ENCODE measurements at places on chromosomes 4 and X. TPM values are rescaled to one million over a fixed set of nuclear protein-coding genes. Genes with fewer than 3 reads are reported as not detected.

The IL9R gene
- total RNA-seq, result 87.0 TPM

The BCLAF3 gene
- total RNA-seq, result 5.5 TPM

The GLRA2 gene
- total RNA-seq, result not detected

The STPG2 gene
- not detected for total RNA-seq

The TLR3 gene
- 1.5 TPM for total RNA-seq

The RAI2 gene
- not detected for total RNA-seq

DNA sequence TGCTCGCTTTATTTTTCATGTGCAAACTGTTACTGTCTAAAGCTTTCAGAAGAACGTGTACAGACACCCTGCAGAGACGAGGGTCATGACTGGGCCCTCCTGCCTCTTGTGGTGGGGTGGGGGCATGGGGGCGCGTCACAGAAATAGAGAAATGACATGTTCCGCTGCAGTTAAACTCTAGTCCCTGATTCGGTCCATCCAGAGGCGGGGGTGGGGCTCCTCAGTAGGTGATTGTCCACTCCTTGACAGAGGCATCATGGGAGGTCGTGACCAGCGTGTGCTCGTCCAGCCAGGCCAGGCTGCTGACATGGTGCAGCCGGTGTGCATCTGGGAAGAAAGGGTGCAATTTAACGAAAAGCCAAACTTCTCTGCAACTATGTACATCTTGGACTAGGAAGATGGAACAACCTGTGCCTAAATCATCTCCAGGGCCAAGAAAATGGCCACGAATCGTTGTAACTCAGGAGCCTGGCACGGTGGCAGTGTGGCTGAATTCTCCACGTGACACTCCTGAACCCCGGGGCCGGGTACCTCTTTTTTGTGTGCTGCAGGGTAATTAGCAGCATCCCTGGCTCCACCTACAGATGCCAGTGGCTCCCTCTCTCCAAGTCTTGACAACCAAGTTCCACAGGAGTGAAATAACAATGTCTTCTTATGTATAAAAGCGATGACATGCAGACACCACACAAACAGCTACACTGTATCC lies 41.3 kb downstream of the WDR1 start:
- DNase-seq, result no peak
- H3K4me1 ChIP-seq, result peaks cover 6% of the 10 kb centered on the region
- H3K27ac ChIP-seq, result no peak overlapping the region

DNA sequence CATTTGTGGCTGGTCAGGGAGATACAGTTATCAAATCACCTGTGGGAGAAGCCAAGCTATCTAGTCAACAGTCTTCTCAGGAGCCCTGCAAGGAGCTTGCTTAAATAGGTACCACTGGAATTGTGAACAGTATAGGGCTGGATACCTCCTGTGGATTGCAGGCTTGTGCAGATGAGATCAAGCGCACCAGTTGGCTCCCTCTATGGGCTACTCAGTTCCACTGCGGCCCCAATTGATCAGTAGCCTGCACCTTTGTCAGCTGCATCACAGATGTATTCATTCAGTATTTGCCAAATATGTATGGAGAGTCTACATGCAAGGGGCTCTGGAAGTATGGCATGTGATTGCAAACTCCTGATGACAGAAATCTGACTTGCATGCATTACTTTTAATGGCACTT lies 28.6 kb downstream of the TEX13A start:
- H3K4me1 ChIP-seq, result no peaks in the 10 kb centered on the region
- no peak overlapping the region for H3K27ac ChIP-seq
- no peaks in the 10 kb centered on the region for H3K36me3 ChIP-seq
- DNase-seq, result no peak

GRCh38 chrX:105052926-105053325 lies 167.6 kb downstream of the TEX13A start:
- DNase-seq, result no peak
- H3K27ac ChIP-seq, result no peak overlapping the region
- no peak overlapping the region for H3K4me3 ChIP-seq
- H3K36me3 ChIP-seq, result no peaks in the 10 kb centered on the region

GRCh38 chrX:129099207-129099606 lies 424.1 kb downstream of the SMARCA1 start:
- no peaks in the 10 kb centered on the region for H3K36me3 ChIP-seq
- no peak overlapping the region for H3K4me3 ChIP-seq
- no peaks in the 10 kb centered on the region for H3K4me1 ChIP-seq

DNA sequence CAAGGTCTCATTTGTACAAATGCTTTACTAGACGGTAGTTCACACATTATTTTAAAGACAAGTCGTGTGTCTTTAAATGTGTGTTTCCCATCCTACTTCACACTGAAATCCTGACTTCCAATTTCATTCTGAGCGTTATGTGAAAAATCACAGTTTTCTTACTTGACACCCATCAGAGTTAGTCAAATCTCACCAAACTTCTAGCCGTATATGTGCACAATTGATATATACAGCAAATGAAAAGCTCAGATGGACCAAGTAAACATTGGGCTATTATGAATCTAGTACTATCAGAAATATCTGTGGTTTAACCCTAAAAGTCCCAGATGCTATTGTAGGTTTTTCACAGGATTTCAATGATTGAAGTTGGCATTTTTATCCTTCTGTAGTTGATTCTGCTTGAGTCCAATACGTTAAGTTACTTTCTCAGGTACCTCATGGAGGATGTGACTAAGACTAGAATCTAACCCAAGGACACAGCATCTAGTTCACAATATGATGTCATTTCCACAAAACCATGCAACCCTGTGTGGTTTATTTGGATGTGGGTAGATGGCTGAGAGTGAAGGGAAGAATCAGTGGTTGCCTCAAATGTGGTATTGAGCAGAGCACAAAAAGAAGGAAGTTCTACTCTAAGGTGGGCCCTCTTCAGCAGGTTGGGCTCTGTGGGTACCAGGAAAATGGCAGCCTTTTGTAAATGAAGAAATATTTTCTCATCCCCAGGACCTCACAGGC lies 22.1 kb upstream of the TRIM60 start:
- peak overlapping the region; percentile 35 for H3K27ac ChIP-seq
- H3K4me1 ChIP-seq, result peaks cover 14% of the 10 kb centered on the region
- peaks cover 75% of the 10 kb centered on the region for H3K27me3 ChIP-seq
- peak; percentile 80 for DNase-seq
- no peak overlapping the region for H3K4me3 ChIP-seq
- no peaks in the 10 kb centered on the region for H3K36me3 ChIP-seq

DNA sequence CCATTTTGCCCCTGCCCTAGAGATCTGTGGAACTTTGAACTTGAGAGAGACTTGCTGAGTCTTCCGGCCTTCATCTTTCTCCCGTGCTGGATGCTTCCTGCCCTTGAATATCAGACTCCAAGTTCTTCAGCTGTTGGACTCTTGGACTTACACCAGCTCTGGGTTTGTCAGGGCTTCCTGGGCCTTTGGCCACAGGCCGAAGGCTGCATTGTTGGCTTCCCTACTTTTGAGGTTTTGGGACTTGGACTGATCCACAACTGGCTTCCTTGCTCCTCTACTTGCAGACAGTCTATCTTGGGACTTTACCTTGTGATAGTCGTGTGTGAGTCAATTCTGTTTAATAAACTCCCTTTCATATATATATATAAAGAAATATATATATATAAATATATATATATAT lies 1071.0 kb downstream of the ADGRL3 start:
- H3K27me3 ChIP-seq, result no peaks in the 10 kb centered on the region
- H3K4me3 ChIP-seq, result no peak overlapping the region
- H3K36me3 ChIP-seq, result no peaks in the 10 kb centered on the region
- no peaks in the 10 kb centered on the region for H3K4me1 ChIP-seq
- no peak overlapping the region for H3K27ac ChIP-seq

GRCh38 chrX:50536955-50537354 lies 66.3 kb upstream of the DGKK start:
- H3K4me1 ChIP-seq, result no peaks in the 10 kb centered on the region
- H3K4me3 ChIP-seq, result no peak overlapping the region
- H3K27ac ChIP-seq, result no peak overlapping the region
- H3K27me3 ChIP-seq, result peaks cover 8% of the 10 kb centered on the region
- H3K36me3 ChIP-seq, result no peaks in the 10 kb centered on the region
- DNase-seq, result no peak

DNA sequence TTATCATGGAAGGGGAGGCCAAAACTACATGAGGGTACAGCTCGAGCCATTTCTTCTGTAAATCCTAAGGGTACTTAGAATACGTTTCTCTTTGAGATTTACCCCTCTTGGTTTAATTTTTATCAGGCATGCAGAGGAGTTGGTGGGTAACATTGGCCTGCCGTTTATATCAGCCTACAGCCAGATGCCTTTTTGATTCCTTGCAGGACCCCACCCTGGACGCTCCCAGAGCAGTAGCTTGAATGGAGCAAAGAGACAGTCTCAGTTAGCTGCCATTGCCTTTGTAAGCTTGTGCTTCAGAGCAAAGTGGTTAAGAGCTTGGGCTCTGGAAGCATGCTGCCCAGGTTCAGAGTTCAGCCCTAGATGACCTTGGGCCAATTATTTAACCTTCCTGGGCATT lies 9.0 kb downstream of the DOCK11 start:
- H3K4me1 ChIP-seq, result peaks cover 25% of the 10 kb centered on the region
- DNase-seq, result no peak
- H3K27me3 ChIP-seq, result no peaks in the 10 kb centered on the region
- no peak overlapping the region for H3K4me3 ChIP-seq
- H3K27ac ChIP-seq, result no peak overlapping the region

Measured in activated CD8-positive, alpha-beta memory T cell treated with anti-CD3 and anti-CD28 coated beads, Interleukin-2, amount 10 ng/mL, durations not matched to agents 7 days and 5 days (primary cell).